ENCODE measurements at places on chromosomes 7 and 10.

DNA sequence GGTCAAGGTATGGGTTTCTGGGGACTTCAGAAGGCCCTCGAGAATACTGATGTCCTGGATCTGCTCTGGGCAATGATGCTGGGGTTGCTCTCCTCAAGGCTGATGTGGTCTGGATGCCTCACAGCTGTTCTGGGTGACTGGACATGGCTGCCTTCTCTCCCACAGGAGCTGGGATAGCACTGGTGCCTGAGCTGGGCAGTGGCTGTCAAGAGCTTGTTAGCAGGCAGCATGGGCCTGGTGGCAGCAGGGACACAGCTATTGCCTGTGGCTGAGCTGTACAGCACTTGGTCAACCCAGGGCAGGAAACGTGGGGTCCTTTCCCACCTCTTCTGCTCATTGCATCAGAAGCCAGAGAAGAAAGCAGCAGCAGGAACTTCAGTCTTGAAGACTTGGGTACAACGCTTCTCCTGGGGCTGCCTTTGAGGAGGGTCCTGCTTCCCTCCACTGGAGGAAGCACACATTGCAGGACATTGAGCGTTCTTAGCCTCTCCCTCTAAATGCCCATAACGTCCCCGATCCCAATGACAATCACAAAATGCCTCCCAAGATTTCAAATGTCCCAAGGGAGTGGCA lies 13.0 kb downstream of the ADCYAP1R1 start:
- no peak for DNase-seq

DNA sequence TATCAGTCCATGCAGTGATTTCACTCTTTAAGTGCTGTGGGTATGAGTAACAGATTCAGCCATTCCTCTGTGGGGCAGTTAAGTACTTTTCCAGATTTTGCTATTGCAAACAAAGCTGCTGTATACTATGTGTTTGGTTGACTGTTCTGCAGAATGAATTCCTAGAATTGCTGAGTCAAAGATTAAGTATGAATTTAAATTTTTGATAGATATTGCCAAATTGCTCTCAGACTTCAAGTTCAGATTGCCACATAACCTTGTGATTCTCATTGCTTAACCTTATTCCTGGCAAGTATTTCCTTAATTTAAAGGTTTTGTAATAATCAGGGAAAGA lies 21.6 kb upstream of the SAR1A start:
- DNase-seq: no peak

DNA sequence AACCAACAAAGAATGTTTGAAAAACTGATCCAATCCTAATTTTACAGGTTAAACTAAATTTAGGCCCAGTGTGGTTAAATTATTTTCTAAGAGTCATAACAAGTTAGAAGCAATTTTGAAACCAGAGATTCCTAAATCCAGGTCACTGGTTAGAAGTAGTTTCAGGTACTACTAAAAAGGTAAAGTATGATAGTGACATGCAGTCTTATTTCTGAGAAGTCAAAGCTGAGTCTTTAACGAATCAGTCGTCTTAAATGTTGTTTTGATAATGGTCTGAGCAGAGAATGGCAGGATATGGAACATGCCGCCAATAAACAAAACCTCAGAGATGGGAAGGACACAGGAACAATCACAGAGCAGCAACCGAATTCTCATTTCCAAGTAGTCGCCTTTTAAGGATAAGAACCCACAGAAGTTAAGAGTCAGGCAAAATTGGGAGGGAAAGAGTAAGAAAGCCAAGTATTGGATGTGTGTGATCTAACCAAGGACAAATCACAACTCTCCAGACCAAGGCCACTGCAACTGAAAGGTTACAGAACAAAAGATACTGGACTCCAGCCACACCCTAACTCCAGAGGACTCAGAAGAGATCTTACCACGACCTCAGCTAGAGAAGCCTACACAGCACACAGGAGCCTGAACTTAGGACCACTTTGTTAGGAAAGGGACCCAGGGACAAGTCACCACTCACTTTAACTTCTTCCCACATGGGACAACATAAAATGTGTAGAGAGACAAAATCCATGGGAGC lies 19.7 kb downstream of the TMEM243 start:
- no peak for DNase-seq

- DNase-seq: no peak
Observed at GRCh38 chr10:29685506-29685905, 50.7 kb upstream of the SVIL start.

GRCh38 chr7:50497068-50497642 lies 47.0 kb upstream of the FIGNL1 start:
- DNase-seq: no peak
